ENCODE measurements at places on chromosomes 1 and 21. TPM values are rescaled to one million over a fixed set of nuclear protein-coding genes. Genes with fewer than 3 reads are reported as not detected.

Gene CAMK1G
- polyA plus RNA-seq = 4.7 TPM

Gene ORC1
- polyA plus RNA-seq = 8.6 TPM

Gene HES3
- polyA plus RNA-seq = not detected

Gene TMEM52
- polyA plus RNA-seq = 1.5 TPM

Gene SLC16A4
- polyA plus RNA-seq = 117 TPM

Gene KRTAP12-2
- polyA plus RNA-seq = not detected

Gene PAQR6
- 7.1 TPM for polyA plus RNA-seq

Gene NGF
- polyA plus RNA-seq = 2.4 TPM

Gene SYT6
- 1.6 TPM for polyA plus RNA-seq

Gene SLAMF7
- polyA plus RNA-seq = 0.36 TPM

Gene CD1D
- polyA plus RNA-seq = 5.7 TPM

Gene ZNF695
- polyA plus RNA-seq = 3.4 TPM

Gene VWA5B1
- polyA plus RNA-seq = 3.3 TPM

Gene ATP6V1G3
- 3.1 TPM for polyA plus RNA-seq

Data from renal pelvis (tissue), 12 donors.